ENCODE measurements at places on chromosomes 2 and 18.

DNA sequence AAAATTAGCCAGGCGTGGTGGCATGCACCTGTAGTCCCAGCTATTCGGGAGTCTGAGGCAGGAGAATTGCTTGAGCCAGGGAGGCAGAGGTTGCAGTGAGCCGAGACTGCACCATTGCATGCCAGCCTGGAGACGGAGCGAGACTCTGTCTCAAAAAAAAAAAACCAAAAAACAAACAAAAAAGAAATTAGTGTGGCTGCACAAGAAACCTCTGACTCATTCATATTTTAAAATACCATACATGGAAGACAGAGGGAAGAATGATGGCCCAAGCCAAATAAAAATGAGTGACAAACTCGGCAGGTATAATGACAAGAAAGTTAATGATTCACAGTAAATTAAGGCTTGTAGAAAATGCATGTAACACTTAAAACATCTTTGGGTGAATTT is 875.8 kb downstream of the EPHA4 start:
- DNase-seq = no peak

- no peak for DNase-seq
Observed at GRCh38 chr18:75120521-75120920, 88.4 kb downstream of the PTGR3 start.

DNA sequence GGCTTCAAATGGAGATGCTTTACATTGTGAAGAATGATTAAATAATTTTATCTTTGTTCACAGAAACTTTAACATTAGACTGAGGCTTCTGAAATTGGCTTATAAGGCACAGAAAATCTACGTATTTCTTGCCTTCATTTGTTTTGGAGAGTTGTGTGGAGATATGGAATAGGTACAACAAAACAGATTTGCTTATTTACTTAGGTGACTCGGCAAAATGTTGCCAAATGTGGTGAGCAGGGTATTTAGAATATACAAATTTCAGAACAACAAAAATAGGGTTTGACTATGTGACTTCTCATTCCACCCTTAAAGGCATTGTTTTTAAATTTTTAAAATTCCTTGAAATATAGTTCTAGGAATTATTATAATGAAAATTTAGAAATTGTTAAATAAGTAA is 134.2 kb downstream of the KCNJ3 start:
- no peak for DNase-seq

GRCh38 chr18:23703057-23703986 is 14.1 kb downstream of the LAMA3 start:
- no peak for DNase-seq

GRCh38 chr18:76274468-76275289 is 220.4 kb downstream of the ZNF516 start:
- no peak for DNase-seq

- no peak for DNase-seq
Observed at GRCh38 chr2:197195518-197195917, 115.1 kb downstream of the ANKRD44 start.

- DNase-seq = no peak
Observed at GRCh38 chr2:127605691-127606263, 40.2 kb upstream of the GPR17 start.

GRCh38 chr2:127535918-127536317 is 435 bp downstream of the MYO7B start:
- no peak for DNase-seq
